ENCODE measurements at places on chromosomes 12 and 14.

- DNase-seq: no peak
Measured at GRCh38 chr14:67999290-67999689, 179.7 kb downstream of the RAD51B start.

DNA sequence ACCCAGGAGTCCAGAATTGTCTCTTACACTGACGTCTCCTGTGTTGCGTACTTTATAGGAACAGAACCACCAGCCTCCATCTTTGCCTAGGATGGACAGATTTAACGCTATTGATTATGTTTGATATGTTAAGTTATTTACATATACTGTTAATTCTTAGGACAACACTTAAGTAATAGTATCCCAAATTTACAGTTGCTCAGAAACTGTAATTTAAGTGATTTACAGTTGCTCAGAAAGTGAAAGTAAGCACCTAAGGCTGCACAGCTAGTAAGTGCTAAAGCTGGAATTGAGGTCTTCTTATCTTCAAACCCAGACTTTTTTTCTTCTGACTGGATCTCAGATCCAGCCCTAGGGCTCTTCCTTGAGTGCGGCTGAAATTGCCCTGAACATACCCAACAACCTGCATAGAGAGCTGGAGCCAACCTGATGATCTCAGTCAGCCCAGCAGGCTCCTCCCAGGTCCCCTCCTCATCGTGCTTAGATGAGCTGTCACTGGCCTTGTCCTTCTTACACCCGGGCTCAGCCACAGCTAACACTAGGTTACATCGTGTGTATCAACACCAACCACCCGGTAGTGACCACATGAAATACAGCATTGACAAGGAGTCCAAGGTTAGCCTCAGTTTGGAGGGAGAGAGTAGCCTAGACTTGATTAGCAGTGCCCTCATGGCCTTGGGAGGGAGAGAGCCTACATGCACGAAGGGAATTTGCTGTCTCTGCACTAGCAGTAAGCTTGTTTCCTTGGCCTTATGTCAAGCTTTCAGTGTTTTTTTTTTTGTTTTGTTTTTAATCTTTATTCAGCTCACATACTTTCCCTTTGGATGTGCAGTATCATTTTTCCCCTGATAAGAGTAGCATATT lies 111.1 kb upstream of the ARHGAP5 start:
- DNase-seq: no peak

- no peak for DNase-seq
Measured at GRCh38 chr12:132623072-132623869, 4.7 kb downstream of the P2RX2 start.

- no peak for DNase-seq
Measured at GRCh38 chr12:42705863-42706262, 116.3 kb upstream of the PRICKLE1 start.

DNA sequence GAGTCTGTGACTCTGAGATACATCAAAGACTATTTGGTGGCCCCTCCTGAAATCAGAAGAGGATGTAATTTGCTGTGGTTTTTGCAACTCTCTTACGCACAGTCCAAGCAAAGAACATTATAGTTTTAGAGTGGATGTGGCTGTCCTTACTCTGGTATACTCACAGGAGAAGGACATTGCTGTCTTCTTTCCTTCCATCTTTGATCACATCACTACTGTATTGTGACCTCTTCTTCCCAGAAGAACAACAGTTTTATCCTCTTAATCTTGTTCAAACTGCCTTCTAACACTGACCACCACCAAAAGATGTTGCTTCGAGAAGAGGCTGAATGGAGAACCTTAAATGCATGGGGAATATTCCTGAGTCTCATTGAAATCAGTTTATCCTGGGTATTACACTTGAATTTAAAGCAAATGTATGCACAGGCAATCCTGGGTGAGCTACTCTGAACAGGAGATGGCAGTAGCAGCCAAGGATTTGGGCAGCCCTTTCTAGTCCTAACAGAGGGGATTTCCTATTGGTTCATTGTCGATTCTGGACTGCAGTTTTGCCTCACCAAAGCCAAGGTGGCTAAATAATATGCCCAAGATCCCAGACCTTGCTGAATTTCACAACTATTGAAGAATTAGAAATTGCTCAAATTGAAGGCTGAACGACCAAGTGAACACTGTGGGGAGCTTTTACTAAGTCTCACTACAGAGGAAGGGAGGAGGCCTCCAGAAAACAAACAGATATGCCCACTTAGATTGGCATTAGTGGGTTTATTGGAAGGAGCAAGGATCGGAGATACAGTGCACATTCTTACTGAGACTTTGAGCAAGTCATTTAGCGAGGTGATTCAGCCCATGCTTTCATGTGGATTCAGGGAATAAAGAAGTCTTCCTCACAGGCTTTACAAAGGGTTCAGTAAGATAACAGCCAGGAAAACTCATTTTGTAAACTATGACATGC lies 282.8 kb downstream of the PAWR start:
- DNase-seq: no peak

DNA sequence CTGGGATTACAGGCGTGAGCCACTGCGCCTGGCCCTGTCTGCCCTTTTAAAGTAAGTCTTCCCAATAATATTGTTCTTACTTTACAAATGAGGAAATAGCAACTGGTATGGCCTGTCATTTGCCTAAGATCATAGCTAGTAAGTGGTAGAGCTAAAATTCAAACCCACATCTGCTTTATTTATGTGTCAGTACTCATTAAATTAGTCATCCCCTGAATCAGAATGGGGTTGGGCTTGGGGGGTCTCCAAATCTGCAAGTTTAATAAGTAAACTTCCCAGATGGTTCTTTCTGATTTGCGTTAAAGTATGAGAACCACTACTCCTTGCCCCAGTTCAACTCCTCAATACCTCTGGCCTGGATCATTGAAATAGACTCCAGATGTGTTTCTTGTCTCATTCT lies 96.2 kb downstream of the FAR2 start:
- DNase-seq: no peak

DNA sequence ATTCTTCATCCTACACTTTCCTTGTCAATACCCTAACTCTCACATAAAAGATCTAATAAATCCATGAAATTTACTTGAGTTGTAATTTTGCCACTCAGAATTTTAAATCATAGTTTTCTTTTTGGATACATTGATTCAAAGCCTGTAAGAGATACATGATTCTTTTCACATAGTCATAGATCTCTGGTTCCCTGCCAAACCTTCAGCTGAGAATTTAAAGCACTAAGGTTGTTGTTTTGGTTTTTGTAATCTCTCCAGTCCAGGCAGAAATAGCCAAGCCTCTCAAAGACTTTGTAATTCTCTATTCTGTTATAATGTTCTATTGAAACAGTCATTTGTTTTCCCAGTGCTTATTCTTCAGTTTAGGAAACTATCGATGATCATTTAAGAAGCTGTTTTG lies 273.9 kb downstream of the TRHDE start:
- no peak for DNase-seq

GRCh38 chr14:102077382-102077709 lies 9.5 kb downstream of the HSP90AA1 start:
- no peak for DNase-seq

DNA sequence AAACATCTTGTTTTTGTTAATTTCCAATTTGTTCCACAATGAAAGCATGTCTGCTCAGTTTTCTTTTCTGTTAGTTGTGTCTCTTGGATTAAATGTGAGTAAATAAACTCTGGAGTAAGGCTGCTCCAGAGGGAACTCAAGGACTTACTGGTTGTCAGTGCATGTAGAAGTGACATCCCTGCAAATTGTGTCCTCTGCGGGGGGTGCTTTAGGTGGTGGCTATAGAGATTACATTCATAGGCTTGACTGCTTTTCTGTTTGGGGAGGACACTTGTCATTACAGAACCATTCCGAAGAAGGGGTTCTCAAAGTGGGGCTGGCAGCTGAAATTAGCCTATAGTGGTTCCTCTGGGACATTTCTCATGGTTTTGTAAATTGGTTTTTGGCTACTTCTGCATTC lies 8.8 kb downstream of the TMTC2 start:
- DNase-seq: no peak

DNA sequence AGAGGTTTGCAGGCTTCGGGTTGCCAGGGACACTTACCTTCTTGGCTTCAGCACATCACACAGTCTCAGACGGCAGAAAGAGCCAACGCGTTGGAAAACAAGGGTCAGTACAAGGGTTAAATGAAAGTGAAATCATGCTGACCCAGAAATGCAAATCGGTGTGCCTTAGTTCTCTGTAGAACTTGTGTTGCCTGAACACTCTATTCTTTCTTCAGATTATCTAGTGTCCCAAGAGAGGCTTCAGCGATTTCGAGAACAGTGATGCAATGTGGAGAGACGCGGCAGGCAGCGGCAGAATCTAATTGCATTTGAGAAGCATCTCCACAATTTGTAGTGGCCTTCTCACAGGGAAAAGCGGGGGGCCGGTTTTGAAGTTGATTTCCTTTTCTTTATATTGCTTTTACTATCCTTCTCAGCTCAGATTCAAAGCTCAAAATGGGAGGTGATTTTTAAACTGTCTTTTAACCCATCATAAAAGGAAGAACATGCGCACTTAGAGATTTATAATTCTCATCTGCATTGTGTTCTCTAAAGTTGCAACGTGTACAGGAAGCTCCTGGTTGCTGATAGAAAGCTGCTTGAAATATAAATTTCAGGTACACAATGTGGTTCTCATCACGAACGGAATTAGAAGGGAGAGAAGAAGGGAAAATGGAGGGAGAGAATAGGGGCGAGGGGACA lies 67.8 kb upstream of the EGLN3 start:
- DNase-seq: no peak
